ENCODE measurements at places on chromosomes 4 and X.

GRCh38 chrX:44731160-44731559 lies 112.7 kb upstream of the DUSP21 start:
- no peak for DNase-seq

DNA sequence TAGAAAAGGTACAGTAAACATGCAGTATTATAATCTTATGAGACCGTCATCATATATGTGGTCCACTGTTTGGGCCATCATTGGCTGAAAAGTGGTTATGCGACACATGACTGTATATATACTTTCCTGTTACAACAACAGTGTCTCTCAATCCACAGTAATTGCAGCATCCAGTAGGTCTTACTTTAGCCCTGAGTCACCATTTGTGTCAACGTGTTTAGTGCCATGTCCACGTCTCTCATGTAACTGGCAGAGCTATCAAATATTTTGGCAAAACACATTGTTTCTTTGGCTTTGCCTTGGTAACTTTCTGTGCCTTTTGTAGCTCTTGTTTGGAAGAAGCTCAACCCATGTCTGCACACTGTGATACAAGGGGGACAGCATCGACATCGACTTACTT lies 73.8 kb downstream of the CD38 start:
- no peak for DNase-seq

DNA sequence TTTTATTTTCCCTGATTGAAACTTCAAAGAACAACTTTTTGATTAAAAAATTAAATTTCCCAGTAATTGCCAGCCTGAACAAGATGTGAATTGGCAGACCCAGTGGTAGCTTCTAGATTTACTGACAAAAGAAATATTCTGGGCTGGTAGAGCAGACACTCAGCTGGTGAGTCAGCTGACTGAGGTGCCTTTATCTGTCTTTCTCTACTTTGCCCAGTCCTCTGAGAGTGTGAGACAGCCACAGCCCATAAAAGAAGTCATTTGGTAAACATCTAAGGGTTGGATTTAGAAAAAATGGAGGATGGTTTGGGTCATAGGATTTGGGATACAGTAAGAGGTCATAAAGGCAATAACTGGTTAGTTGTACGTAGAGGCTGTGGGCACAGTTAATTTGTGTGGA lies 54.5 kb downstream of the CCSER1 start:
- DNase-seq = no peak

- DNase-seq = no peak
Measured at GRCh38 chrX:47146121-47146935, 1.3 kb downstream of the RBM10 start.

- DNase-seq = no peak
Measured at GRCh38 chr4:111475666-111476065, 669.6 kb upstream of the FAM241A start.

DNA sequence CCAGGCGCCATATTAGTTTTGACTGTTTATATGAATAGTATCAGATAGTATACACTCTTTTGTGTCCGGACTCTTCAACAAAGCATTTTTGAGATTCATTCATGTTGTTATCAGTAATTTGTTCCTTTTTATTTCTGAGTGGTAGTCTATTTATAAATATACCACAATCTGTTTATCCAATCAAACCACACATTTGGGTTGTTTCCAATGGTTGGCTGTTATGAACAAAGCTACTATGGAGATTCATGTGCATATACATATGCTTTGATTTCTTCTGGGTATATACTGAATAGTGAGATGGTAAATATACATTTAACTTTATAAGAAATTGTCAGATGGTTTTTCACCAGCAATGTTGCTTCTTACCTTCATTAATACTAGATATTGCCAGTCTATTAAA lies 36.8 kb upstream of the TAPT1 start:
- DNase-seq = no peak

GRCh38 chr4:112214390-112215264 lies 17.0 kb upstream of the AP1AR start:
- no peak for DNase-seq

- no peak for DNase-seq
Measured at GRCh38 chr4:119240128-119240527, 27.6 kb downstream of the USP53 start.

- DNase-seq = no peak
Measured at GRCh38 chr4:87423317-87424098, 1.1 kb downstream of the NUDT9 start.
